ENCODE measurements at places on chromosomes 4 and X. TPM values are rescaled to one million over a fixed set of nuclear protein-coding genes. Genes with fewer than 3 reads are reported as not detected.

- no peak for DNase-seq
Observed at GRCh38 chrX:16114611-16115010, 8.8 kb upstream of the GRPR start.

GRCh38 chrX:104762641-104763040 is 196.6 kb downstream of the IL1RAPL2 start:
- DNase-seq: no peak

- no peak for DNase-seq
Observed at GRCh38 chr4:17664755-17665154, 50.3 kb downstream of the MED28 start.

DNA sequence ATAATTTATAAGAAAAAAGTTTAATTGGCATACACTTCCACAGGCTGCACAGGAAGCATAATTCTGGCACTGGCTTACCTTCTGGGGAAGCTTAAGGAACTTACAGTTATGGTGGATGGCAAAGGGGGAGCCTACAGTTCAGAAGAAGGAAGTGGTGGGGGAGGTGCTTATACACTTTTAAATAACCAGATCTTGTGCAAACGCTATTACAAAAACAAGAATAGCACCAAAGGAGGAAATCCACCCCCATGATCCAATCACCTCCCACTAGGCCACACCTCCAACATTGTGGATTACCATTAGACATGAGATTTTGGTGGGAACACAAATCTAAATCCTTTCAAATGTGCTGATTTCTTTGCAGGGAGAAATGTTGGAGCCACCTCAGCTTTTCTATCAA is 287.7 kb downstream of the CPXCR1 start:
- DNase-seq: no peak

Gene MRPL1
- 55.9 TPM for polyA plus RNA-seq

Gene PSMD10
- polyA plus RNA-seq: 79.5 TPM

Gene MAGED2
- 719 TPM for polyA plus RNA-seq

Gene MAGEA9B
- polyA plus RNA-seq: not detected
